Activated T-helper 17 cell treated with anti-CD3 and anti-CD28 coated beads, Interleukin-2, amount 50 U/mL, for 72 hours (primary cell): ENCODE measurements at places on chromosomes 7 and 10. TPM values are rescaled to one million over a fixed set of nuclear protein-coding genes. Genes with fewer than 3 reads are reported as not detected.
A peak's percentile ranks its signal among the peaks of the same experiment; 100 is the strongest.

FXYD4 gene
- total RNA-seq: not detected

LDB3 gene
- total RNA-seq: 0.11 TPM

KIN gene
- 11.0 TPM for total RNA-seq

SH2B2 gene
- total RNA-seq: 14.2 TPM

MAT1A gene
- total RNA-seq: not detected

LIPJ gene
- total RNA-seq: not detected

PTF1A gene
- not detected for total RNA-seq

CPN1 gene
- total RNA-seq: not detected

ZNF804B gene
- not detected for total RNA-seq

TMEM273 gene
- total RNA-seq: 92.2 TPM

GJD4 gene
- total RNA-seq: not detected

IFIT5 gene
- total RNA-seq: 5.6 TPM

AKR1C4 gene
- total RNA-seq: 0.71 TPM

CDH23 gene
- total RNA-seq: 0.09 TPM

- ATAC-seq: no peak
Measured at GRCh38 chr7:107666790-107667189, 6.2 kb downstream of the SLC26A4 start.

GRCh38 chr7:157210682-157211081 lies 72.0 kb downstream of the UBE3C start:
- ATAC-seq: no peak

- no peak for ATAC-seq
Measured at GRCh38 chr7:158424011-158424410, 163.6 kb downstream of the PTPRN2 start.

DNA sequence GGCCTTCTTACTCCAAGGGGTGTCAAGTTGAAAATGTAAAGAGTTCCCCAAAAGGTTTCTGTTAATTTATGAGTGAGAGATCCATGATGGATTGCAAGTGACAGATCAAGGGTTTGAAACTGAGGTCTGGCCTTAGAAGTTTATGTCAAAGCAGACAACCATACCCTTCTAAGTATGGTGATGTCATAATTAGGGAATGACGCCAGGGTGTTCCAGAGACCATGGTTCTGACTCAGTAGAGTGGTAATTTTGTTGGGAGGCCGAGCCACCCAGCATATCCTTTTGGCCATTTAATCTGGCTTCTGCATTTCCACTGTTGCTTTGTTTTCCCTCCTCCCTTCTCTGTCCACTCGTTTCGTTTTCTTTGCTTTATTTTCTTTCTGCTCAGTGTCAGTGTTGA lies 2.7 kb downstream of the TRUB1 start:
- no peak for ATAC-seq

DNA sequence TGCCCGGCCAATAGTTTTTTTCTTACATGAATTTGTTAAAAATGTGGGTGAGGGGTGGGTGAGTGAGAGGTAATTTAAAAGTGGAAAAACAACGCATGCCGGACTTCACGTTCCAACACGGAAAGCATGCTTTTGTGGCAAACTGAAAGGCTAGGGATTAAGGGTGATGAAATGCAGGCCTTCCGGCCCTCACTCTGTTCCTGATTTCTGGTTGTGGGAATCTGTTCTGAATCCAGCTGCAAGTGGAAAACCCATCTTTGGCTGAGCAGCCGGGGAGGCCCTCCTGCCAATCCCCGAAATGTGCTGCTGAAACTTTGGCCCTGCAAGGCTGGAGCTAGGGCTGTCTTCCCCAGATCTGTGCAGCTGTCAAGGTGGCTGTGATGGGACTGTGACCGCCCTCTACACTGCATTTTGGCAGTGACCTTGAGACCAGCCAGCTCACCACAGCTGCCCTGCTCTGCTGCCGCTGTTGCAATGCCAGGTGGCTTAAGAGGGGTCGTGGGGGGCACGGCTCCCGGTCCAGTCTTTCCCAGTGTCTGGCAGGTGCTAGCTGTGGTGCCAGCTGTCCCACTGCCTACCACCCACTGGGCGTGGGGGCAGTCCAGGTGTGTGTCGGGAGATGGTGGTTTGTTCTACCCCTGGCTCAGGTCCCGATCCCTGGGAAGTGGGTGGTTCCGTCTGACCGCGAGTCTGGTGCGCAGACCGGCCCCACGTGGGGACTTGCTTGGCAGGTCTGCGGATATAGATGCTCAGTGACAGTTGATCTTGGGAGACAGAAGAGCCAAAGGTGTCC lies 39.0 kb downstream of the TET1 start:
- ATAC-seq: no peak

DNA sequence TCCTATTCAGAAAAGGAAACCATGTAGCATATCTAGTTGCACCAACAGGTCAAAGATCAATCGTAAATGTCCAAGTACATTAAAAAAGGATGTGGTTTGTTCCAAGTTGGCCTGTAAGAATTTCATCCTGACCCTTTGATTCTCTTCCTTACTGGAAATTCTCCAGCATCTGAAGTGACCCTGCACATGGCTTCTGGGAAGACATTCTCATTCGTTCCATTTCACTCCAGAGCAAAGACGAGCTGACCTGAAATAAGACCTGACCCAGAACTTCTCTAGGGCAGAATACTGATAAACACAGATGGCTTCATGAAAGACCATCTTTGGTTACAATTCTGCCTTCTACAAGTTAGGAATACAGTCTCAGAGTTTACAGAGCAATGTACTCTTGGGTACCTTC lies 39.8 kb downstream of the ASB4 start:
- no peak for ATAC-seq

GRCh38 chr10:53403688-53404087 lies 631.1 kb upstream of the MBL2 start:
- ATAC-seq: no peak

GRCh38 chr10:31484431-31485135 lies 165.6 kb downstream of the ZEB1 start:
- no peak for ATAC-seq

DNA sequence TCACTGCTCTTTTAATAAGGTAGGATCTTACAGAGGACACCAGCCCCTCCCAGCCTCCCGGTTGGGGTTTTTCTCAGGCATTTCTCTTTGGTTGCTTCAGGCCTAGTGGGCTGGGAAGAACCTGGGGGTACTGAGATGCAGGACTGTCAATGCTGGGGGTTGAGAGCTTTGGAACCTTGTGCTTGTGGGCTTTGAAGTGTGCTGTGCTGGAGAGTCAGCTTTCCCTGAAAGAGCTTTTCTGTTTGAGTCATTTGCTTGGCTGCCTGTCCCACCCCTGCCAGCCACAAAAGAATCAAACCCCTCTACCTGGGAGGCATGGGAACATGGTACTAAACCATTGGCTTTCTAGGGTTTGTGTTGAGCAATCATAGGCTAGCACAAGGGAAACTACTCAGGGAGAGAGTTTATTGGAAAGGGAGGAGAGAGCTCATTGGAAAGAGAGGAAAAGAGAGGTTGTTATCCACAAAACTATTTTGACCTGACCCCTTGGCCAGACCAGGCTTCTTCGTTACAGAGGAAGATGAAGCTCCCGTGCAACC lies 1.4 kb downstream of the SCD start:
- ATAC-seq: no peak

- no peak for ATAC-seq
Measured at GRCh38 chr7:134448356-134449229, 10.3 kb downstream of the AKR1B1 start.

GRCh38 chr10:71285180-71285545 lies 33.9 kb upstream of the SLC29A3 start:
- peak; percentile 31 for ATAC-seq

DNA sequence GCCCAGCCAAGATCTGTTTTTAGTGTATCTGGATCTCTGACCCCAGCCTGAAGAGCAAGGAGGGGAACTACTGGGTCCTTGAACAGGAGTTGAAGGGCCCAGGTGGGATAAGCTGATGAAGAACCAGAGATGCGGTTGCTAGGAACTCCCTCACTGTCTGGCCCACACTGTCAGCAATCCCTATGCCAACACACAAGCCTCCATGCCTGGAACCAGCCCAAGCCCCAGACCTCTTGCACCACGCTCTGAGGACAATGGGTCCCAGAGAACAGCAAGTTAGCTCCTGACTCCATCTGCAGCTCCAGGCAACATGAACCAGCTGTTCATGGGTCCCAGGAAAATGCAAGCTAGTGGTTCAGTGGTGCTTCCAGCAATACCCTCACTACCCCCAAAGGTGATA lies 2.4 kb downstream of the NAT16 start:
- no peak for ATAC-seq

DNA sequence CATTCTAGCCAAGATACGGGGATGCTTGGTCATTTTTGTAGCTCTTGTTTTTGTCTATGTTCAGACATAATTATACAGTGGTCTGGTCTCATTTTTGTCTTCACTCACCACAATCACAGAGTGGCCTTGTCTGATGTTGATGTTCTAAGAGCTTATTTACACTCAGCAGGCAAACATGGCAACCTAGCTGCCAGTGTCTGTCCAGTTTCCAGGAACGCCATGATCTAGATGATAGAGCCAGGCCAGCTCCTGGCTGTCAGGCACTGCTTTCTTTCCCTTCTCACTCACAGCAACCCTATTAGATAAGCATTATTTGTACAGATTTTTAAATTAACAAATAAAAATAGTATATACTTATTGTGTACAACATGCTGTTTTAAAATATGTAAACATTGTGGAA lies 98.6 kb upstream of the PHF14 start:
- no peak for ATAC-seq

DNA sequence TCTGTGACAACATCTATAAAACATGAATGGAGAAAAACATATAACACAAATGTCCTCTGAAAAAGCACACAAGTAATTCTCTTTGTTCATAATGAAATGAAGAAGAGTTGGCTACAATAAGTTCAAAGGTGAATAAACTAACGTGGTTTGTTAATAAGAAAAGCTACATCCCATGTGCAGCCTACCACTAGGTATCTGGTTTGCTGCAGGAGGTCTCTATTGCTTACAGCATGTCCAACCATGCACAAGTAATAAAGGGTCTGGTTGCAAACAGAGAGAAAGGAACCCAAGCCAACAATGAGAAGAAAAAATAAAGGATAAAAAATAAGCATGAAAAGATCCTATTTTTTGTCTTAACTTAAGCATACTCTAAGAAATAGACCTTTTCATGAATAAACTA lies 139.2 kb downstream of the CHCHD3 start:
- no peak for ATAC-seq

- no peak for ATAC-seq
Measured at GRCh38 chr10:128029731-128030369, 96.4 kb downstream of the MKI67 start.

DNA sequence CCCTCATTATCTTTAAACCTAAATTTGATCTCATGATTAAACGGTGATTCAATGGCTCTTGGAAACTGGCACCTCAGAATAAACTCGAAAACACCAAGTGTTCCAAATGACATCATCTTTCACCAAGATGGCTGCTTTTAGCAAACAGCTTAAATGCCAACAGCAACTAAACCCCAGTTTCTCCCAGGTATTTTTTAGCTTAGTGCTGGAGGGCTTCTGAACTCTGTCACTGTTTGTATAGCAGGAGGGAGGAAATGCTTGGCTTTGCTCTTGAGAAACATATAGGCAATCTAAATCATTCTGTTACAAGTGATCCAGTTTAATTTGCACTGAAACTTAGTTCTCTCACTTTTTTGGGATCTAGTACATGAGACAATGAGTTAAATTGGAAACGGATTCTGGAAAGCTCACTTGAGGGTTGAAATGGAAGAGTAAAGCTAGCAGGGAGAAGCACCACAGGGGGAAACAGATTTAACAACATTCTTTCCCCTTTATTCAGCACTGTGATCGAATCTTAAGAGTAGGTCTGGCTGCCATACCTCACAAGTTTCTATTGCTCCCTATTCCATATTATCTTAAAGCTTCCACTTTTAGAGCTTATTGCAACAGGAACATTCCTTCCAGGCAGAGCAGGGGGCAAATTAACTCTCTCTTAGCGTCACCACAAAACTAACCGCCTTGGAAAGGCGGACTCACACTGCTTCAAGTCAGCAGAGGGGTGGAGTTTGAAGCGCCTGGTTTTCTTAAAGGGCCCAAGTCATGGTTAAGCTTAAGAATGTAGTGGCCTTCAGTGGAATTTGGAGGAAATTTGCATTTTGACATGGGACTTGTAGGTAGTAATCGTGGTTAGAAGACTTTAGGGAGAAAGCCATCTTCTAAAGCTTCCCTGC lies 1.8 kb upstream of the CCDC6 start:
- peak; percentile 13 for ATAC-seq

DNA sequence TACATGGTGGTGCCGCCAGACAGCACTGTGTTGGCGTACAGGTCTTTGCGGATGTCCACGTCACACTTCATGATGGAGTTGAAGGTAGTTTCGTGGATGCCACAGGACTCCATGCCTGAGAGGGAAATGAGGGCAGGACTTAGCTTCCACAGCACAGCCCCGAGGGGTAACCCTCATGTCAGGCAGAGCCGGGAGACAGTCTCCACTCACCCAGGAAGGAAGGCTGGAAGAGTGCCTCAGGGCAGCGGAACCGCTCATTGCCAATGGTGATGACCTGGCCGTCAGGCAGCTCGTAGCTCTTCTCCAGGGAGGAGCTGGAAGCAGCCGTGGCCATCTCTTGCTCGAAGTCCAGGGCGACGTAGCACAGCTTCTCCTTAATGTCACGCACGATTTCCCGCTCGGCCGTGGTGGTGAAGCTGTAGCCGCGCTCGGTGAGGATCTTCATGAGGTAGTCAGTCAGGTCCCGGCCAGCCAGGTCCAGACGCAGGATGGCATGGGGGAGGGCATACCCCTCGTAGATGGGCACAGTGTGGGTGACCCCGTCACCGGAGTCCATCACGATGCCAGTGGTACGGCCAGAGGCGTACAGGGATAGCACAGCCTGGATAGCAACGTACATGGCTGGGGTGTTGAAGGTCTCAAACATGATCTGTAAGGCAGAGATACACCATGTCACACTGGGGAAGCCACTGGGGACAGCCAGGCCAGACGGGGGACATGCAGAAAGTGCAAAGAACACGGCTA lies 104.6 kb upstream of the TNRC18 start:
- no peak for ATAC-seq

- no peak for ATAC-seq
Measured at GRCh38 chr10:63717027-63717715, 196.0 kb downstream of the REEP3 start.

DNA sequence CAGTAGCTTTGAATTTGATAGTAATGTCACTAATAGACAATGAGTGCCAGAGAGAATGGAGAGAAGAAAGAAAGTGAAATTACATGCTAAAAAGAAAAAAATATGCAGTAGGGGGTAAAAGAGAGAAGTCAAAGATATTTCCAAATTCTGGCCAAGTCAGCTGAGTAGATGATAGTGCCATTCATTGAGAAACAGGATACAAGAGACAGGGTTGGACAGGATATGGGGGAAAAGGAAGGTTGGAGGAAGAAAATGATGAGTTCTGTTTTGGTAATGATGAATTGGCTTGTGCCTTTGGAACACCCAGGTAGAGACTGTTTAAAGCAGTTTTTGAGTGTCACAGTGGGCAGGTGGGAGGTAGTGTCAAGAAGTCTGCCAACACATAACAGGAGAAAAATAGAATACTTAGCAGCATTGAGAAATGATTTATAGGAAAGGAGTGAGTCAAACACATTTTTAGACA lies 78.3 kb downstream of the LRRC17 start:
- peak; percentile 15 for ATAC-seq

DNA sequence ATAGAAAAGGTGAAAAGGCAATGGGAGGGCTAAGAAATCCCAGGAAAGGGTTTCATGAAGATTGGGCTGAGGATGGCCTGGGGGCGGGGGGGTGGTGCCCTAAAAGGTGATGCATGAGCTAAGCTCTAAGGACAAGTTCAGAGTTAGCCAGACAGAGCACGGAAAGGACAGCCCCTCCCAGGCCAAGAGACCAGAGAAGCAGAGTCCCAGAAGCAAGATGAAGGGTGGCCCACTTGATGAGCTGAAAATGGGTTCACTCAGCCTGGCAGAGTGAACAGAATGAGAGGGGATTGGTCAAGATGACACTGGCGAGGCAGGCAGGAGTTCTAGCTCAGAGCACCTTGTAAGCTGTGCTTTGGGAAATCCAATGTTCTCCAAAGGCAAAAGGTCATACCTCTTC lies 89.4 kb upstream of the GPR26 start:
- ATAC-seq: no peak

GRCh38 chr7:101556453-101556968 lies 72.6 kb downstream of the MYL10 start:
- no peak for ATAC-seq
